ENCODE measurements at places on chromosomes 2 and 18.

DNA sequence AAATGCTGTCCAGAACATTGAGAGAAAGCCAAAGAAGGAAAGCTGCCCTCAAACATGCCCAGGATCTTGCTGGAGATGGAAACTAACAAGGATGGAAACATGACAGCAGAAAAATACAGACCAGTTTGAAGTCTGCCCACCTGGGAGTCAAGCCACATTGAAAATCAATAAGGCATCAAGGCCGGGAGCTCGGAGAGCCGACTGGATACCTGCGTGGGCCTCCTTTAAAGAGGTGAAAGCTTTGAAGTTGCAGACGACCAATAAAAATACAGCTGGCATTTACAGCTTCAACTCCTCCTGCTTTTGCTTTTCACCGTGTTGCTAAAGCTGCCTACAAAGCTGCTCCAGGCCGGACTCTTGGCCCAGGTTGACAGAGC lies 279.7 kb downstream of the SRBD1 start:
- DNase-seq, result no peak

DNA sequence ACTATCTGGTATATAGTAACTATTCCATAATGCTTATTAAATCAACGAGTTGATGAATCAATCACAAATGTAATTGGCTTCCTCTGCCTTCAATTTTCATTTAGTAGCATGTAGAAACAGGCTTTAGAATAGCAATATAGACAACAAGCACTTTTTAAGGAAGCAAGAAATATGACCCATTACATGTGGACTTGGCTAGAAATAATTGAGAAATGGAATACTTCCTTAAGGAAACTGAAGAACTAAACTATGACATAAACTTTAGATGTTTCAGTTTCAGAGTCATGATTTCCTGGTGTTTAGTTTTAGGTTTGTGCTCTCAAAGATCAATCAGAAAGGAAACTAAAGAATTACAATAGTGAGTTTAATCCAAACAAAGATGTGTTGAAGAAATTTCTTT lies 443.8 kb downstream of the MBD2 start:
- DNase-seq, result no peak

DNA sequence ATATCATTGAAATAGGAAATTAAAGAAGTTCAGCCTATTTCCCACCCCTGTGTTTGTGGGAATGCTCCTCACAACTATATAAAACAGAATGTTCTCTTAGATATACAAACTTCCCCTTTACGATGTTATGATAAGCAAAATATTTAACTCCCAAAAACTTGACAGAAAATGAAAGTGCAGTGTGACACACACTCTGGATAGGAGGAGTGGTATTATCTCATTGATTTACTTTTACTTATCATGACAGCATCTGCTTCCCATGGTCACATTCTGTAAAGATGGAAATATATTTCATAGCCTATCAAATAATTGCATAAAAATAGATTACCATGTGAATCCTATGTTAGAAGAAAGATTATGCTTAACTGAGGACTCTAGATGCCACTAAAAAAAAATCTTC lies 96.6 kb upstream of the STK17B start:
- DNase-seq, result no peak

DNA sequence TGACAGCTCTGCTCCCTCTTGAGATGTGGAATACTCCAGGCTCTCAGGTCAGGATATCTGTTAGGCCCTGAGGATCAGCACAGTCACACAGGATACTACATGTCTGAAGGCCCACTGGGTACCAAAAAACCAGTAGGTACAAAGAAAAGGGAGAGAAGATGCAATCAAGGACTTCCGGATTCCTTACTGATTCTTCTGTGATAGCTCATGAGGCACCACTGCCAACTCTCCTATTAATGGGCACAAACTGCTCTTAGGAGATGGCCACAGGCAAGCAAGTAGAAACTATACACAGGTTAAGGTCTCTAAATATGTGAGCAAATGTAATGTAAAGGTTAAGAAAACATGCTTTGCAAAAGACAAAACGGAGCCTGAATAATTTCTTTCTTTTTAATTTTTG lies 3.5 kb downstream of the TMEM127 start:
- DNase-seq, result no peak

- DNase-seq, result no peak
Observed at GRCh38 chr2:46333912-46334311, 36.7 kb downstream of the EPAS1 start.

DNA sequence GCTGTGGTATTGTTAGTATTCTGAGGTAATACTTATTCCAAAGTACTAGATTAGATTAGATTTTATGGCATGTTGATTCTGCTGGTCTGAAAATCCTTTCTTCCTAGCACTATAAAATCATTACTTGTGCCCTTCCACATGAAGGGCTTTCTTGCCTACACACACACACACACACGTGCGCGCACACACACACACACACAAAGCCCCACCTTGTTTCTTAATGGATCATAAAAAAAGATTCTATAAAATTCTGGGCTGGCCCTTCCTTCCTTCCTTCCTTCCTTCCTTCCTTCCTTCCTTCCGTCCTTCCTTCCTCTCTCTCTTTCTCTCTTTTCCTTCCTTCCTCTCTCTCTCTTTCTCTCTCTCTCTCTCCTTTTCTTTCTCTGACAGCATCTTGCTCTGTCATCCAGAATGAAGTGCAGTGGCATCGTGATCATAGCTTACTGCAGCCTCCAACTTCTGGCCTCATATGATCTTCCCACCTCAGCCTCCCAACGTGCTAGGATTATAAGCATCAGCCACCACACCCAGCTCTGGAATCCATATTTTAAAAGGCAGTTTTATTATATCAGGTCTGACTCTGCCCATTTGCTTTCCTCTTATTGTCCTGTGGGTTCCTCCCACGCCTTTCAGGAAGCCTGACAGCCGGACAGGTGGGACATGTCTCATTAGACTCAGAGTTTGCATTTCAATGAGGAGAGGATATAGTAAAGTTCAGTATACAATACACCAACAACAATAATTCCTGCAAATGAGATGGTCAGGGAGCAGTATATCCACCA lies 321.1 kb downstream of the PIK3C3 start:
- no peak for DNase-seq

DNA sequence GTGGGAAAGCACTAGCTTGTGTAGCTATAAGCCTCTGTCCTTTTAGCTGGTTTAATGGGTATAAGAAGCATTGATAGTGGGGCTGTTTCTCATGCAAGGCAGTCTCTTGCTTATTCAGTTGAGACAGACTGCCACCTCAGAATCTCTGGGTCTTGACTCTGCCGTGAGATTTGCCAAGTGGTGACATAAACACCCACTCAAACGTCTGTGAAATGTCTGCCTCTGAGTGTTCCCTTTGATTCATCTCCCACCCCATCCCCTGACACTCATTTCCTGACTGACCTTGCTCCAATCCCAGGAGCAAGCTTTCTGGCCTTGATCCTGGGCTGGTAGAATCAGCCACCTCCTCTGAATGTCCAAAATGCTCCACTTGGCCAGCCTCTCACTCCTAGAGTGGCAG lies 141.9 kb upstream of the RBMS1 start:
- DNase-seq, result peak; percentile 12

- DNase-seq, result no peak
Observed at GRCh38 chr2:176471949-176472348, 202.7 kb downstream of the MTX2 start.

DNA sequence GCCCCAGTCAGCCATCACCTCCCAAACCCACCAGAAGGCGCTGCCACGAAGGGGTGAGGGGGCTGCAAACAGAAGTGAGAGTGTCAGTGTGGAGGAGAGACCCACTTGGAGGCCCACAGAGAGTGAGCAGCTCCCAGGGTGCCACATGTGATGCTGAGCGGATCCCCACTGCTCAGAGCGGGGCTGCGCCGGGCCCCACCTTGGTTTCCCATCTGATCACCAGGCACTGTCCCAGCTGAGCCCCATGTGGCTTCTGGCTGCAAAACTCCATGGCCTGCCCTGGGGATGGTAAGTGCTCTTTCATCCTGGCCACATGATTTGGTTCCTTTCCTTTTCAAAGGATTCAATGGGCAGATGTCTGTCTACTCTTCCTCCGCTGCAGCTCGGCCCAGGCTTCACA lies 23.8 kb downstream of the SNORC start:
- no peak for DNase-seq

DNA sequence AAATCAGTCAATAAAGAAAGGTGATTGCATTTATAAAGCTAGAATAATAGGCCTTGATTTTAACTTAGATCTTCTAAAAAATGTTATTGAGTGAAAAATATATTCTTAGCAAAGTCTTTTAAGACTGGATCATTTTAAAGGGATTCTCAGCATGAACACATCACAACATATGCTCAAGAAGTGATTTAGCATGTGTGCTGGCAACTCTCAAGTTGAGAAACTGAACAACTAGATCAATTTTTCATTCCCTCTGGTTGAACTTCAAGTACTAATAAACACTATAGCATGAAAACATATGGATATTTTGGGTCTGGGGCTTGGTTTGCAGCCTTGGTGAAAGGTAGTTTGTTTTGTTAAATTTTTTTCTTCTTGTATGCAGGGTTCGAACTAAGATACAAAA lies 107.8 kb upstream of the PNPT1 start:
- no peak for DNase-seq

DNA sequence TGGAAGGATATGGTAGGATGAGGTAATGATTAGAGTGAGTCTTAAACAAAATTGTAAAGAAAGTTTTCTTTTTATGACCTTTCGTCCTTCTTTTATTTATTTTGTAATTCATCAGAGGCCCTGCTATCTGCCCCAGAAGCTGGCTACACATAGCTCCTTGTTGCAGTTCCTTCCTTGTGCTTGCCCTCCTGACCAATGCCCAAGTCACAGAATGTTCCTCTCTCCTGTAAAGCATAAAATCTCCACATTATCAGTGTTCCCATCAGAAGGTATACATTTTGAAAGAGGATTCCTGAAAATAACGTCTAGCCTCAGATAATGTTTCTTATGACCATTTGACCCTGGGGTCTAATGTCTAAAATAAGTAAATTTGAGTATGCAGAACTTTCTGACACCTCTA lies 78.3 kb downstream of the RND3 start:
- no peak for DNase-seq

GRCh38 chr2:54755641-54756326 lies 32.3 kb downstream of the EML6 start:
- DNase-seq, result no peak

GRCh38 chr2:36246320-36246990 lies 109.1 kb upstream of the CRIM1 start:
- DNase-seq, result no peak

- DNase-seq, result no peak
Observed at GRCh38 chr2:1472350-1472749, 59.1 kb downstream of the TPO start.

- DNase-seq, result no peak
Observed at GRCh38 chr18:46414863-46415262, 242.2 kb downstream of the LOXHD1 start.

DNA sequence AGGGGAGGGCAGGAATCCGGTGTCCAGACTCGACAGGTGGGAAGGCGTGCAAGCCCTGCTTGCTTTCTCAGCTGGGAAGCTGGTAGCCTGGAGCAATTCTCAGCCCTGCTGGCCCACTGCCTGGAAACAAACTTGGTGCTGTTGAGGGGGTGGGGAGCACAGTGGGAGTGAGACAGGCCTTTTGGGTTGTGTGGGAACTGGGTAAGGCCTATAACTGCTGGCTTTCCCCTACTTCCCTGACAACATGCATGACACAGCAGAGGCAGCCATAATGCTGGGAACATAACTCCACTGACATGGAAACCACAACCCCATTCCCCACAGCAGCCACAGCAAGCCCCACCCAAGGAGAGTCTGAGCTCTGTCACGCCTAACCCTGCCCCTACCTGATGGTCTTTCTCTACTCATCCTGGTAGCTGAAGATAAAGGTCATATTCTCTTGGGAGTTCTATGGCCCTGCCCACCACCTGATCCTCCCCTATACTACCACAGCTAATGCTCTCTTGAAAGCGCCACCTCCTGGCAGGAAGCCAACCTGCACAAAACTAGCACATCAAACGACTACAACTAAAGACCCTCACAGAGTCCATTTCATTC lies 122.9 kb upstream of the ACVR1C start:
- no peak for DNase-seq

GRCh38 chr2:206323033-206323432 lies 48.6 kb downstream of the ZDBF2 start:
- DNase-seq, result no peak

DNA sequence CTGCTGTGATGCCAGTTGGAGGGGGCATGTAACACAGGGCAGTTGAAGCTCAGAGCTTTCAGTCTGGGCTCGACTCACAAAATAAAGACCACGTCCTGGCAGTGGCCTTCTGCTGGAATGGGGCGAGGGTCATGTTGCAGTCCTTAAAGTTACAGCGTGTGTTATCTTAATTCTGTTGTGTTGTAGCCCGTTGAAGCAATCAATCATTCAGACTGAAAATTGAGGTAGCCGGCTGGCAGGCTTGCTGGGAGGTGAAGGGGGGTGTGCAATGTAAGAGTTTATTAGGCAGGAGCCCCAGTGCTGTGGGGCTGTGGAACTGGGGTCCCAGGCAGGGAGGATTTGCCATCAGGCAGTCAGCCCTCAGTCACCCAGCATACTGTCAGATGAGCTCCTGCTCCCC lies 136.9 kb upstream of the EPAS1 start:
- DNase-seq, result no peak

GRCh38 chr2:221502270-221503010 lies 69.7 kb downstream of the EPHA4 start:
- peak; percentile 75 for DNase-seq

GRCh38 chr18:56309104-56309503 lies 329.3 kb downstream of the TXNL1 start:
- no peak for DNase-seq

GRCh38 chr2:218431878-218432277 lies 13.0 kb downstream of the VIL1 start:
- DNase-seq, result no peak

- DNase-seq, result no peak
Observed at GRCh38 chr2:105749583-105750400, 5.1 kb downstream of the NCK2 start.

- no peak for DNase-seq
Observed at GRCh38 chr2:69680001-69680675, 36.6 kb upstream of the AAK1 start.

GRCh38 chr2:46679761-46680160 lies 200.4 kb downstream of the TMEM247 start:
- no peak for DNase-seq

DNA sequence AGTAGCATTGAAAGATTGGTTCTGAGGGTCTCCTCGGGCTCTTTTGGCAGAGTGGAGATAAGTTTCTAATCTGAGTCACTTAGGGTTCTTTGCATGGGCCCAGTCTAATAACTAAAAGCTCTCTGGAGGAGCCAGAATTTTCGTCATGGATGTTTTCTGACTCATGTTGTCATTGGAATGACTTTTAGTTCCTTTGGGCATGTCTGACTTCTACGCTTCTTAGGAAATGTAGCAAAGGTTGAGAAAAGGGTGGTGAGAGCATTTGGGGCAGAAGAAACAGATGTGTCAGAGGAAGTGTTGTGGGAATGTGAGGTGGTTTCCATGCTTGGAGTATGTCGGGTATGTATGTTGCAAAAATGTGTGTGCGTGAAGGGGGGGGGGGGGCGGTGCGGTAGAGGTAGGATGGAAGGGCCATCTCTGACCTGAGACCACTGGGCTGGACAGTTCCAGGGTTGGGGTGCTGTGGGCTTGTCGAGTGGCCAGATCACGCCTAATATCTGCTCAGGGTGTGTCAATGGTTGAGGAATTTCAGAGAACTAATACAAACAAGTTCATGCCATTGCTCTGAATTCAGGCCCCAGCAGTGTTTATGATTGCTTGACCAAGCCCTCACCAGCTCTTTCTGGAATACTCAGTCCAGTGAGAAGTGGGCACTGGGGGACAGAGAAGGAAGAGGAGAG lies 26.9 kb downstream of the KLHL29 start:
- DNase-seq, result peak; percentile 22
